H1 (cell line): ENCODE measurements at places on chromosomes 4 and X. TPM values are rescaled to one million over a fixed set of nuclear protein-coding genes. Genes with fewer than 3 reads are reported as not detected.

Gene FUNDC1
- 7.1 and 13.7 TPM in 2 replicates for polyA plus RNA-seq

GRCh38 chr4:41723286-41723685, 25.2 kb downstream of the PHOX2B start:
- DNase-seq, result no peak

- no peak for DNase-seq
Measured at GRCh38 chr4:130210864-130211263, 1114.9 kb downstream of the C4orf33 start.

GRCh38 chrX:110675886-110676285, 119.7 kb downstream of the CHRDL1 start:
- no peak for DNase-seq

- DNase-seq, result no peak
Measured at GRCh38 chrX:15173411-15173810, 96.5 kb downstream of the ASB9 start.

Gene GAGE13
- polyA plus RNA-seq, result not detected in 2 replicates

- no peak for DNase-seq
Measured at GRCh38 chr4:1208266-1208961, 36.0 kb upstream of the SPON2 start.

- peak; percentile 44 for DNase-seq
Measured at GRCh38 chrX:115892787-115893671, 277.5 kb upstream of the AGTR2 start.

GRCh38 chr4:10157478-10158332, 41.1 kb upstream of the WDR1 start:
- peak; percentile 39 for DNase-seq

Gene MAPK10
- polyA plus RNA-seq, result 2.6 and 3.1 TPM in 2 replicates

Gene CXCL10
- not detected in 2 replicates for polyA plus RNA-seq

Gene CD38
- 0.14 and 0.27 TPM in 2 replicates for polyA plus RNA-seq

Gene MMRN1
- polyA plus RNA-seq, result 0.02 TPM in 1 of 2 replicates, not detected in the other

Gene UGT2A1
- polyA plus RNA-seq, result not detected in 2 replicates

DNA sequence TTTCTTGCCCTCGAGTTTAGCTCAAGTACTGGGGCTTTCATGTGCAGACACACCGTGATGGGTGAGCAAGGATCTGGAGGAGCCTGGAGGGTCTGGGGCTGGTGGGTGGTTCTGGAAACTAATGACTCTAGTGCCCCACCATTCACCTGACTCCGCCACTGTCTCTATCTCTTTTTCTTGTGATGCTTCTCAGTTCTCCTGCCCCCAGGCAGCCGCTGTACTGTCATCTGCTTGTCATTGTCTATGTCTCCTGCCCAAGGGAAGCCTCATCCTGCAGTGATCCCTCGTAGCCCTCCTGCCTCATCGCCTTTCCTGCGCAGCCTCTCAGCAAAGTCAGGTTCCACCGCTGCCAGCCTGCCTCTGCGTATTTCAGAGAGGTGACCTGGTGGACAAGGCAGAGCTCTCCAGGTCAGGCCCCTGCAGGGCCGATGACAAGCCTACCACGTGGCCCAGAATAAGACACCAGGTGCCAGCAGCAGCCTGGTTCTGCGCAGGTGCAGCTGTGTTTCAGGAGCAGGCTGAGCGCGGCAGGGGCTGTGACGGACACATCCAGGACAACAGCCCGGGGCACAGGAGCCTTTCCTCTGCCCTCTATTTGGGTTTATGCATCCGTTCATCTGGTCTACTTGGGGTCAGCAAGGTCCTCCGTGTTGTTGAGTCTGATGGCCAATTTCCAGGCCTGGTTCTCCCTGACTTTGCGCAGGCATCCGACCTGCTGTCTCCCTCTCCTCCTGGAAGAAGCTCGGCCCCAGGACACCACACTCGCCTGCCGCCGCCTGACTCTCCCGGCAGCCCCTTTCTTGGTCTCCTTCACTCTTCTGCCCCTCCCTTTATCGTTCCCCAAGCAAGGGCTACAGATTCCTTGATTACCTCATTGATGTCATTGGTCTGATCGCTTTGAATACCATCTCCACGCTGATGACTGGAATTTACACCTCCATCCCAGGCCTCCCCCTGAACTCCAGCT, 30.9 kb upstream of the CDKN2AIP start:
- no peak for DNase-seq

Gene ANKRD50
- polyA plus RNA-seq, result 4.6 and 8.5 TPM in 2 replicates

GRCh38 chr4:112545346-112545745, 29.4 kb upstream of the NEUROG2 start:
- DNase-seq, result no peak

Gene CACNA1F
- polyA plus RNA-seq, result 0.59 and 1.7 TPM in 2 replicates
